ENCODE measurements at places on chromosomes 13 and 19. TPM values are rescaled to one million over a fixed set of nuclear protein-coding genes. Genes with fewer than 3 reads are reported as not detected.

FUT6 gene
- total RNA-seq: 0.17 TPM

DNA sequence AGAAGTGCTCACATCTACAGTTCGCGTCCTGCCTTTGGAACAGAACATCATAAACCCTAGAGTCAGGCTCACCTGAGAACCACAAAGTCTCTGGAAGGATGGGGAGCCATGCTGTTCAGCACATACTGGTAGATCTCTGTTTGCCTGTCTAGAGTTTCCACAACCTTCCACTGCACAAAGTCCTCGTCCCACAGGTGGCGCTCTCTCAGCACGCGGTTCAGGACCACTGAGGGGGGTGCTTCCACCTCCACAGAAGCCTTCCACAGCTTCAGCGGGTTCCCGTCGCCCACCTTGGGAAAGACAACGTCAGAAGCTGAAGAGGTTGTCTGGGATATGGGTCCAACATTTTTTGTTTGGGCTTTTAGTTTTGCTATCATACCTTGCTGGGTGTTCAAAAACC is 93.6 kb downstream of the KL start:
- H3K27me3 ChIP-seq: no peaks in the 10 kb centered on the region
- no peak overlapping the region for H3K4me3 ChIP-seq
- H3K4me1 ChIP-seq: no peaks in the 10 kb centered on the region

GRCh38 chr19:1756705-1757465 is 3.6 kb downstream of the ONECUT3 start:
- H3K27ac ChIP-seq: no peak overlapping the region
- H3K27me3 ChIP-seq: peaks cover 68% of the 10 kb centered on the region
- H3K36me3 ChIP-seq: no peaks in the 10 kb centered on the region
- H3K4me1 ChIP-seq: peaks cover 24% of the 10 kb centered on the region
- no peak overlapping the region for H3K4me3 ChIP-seq

RASGRP4 gene
- total RNA-seq: 0.30 TPM

KCNN1 gene
- not detected for total RNA-seq

GRCh38 chr13:51811920-51812451 is 8.0 kb upstream of the DHRS12 start:
- no peak overlapping the region for H3K4me3 ChIP-seq
- peaks cover 44% of the 10 kb centered on the region for H3K36me3 ChIP-seq
- H3K27ac ChIP-seq: peak overlapping the region; percentile 13
- peak; percentile 53 for DNase-seq
- peaks cover 52% of the 10 kb centered on the region for H3K4me1 ChIP-seq

TMEM238 gene
- 14.3 TPM for total RNA-seq

DNA sequence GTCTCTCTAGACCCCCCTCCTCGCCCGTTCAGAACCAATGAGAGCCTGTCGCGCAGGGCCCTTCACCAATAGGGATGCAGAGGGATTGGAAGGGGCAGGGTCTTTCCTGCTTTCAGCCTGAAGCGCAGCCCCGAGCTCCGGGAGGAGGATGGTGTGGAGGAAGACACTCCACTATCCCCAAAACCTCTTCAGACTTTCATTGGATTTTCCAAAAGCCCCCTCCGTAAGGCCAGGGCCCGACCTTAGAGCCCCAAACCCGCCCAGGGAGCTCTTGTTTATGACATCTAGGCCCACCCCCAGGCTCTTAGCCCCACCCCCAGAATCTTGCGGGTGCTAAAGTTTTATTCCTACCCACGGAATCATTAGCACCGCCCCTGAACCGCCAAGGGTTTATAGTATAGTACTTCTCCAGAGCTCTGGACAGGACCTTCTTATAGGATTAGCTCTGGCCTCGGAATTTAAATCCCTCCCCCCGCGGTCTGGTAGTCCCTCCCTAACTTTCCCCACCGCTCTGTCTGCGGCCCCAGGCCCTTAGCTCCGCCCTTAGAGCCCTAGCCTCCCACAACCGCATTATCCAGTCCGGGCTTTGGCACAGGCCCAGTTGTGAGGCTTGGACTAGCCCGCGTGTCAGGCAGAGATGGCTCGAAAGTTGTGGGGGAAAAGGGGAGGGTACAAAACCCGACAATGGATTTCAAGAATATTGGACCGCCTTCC is 6.6 kb upstream of the EML2 start:
- H3K4me1 ChIP-seq: peaks cover 51% of the 10 kb centered on the region
- peak overlapping the region; percentile 51 for H3K4me3 ChIP-seq
- no peaks in the 10 kb centered on the region for H3K27me3 ChIP-seq
- H3K27ac ChIP-seq: no peak overlapping the region
- no peaks in the 10 kb centered on the region for H3K36me3 ChIP-seq
- DNase-seq: peak; percentile 61

DNA sequence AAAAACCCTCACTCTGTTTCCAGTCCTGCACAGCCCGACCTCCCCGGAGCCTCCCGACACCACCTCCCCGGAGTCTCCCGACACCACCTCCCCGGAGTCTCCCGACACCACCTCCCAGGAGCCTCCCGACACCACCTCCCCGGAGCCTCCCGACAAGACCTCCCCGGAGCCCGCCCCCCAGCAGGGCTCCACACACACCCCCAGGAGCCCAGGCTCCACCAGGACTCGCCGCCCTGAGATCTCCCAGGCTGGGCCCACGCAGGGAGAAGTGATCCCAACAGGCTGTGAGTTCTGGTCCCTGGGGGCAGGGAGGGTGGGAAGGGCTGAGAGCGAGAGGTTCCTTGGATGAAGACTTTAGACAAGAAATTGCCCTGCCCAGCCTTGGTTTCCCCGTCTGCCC is 5.4 kb downstream of the MADCAM1 start:
- H3K27me3 ChIP-seq: peaks cover 15% of the 10 kb centered on the region
- peaks cover 24% of the 10 kb centered on the region for H3K4me1 ChIP-seq
- no peak overlapping the region for H3K27ac ChIP-seq
- H3K4me3 ChIP-seq: no peak overlapping the region
- H3K36me3 ChIP-seq: no peaks in the 10 kb centered on the region
- no peak for DNase-seq

PALM3 gene
- not detected for total RNA-seq

GRCh38 chr19:791007-791566 is 6.2 kb upstream of the PTBP1 start:
- no peaks in the 10 kb centered on the region for H3K36me3 ChIP-seq
- no peaks in the 10 kb centered on the region for H3K27me3 ChIP-seq
- DNase-seq: no peak
- H3K27ac ChIP-seq: no peak overlapping the region

RAB20 gene
- total RNA-seq: 1.4 TPM

DNA sequence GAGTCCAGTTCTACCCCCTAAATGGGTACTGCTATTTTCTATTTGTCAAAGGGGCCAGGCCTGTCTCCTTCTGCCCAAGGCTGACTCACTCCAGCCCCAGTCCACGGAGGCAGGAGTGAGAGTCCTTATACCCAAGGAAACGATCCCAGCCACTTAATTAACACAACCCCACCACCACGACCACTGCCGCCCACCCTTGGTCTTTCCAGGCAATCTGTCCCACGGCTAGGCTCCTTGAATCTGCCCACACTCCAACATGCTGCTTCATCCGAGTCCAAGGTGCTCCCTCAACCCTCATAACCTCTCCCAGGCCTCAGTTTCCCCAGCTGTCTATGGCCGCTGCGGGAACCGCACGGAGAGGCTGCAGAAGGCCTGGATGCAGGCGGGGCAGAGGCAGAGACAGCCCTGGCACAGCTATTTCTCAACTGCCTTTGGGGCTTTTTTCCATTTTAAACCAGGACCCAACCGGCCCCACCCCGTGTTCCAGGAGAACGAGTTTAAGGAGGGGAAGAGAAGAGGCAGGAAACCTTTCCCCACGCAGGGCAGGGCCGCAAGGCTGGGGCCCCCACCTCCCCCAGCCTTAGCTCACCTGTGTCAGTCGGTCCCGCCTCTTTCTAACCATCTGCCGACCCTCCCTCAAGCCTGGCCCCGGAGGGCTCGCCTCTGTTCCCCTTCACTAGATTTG is 746 bp downstream of the RAB3D start:
- H3K4me3 ChIP-seq: peak overlapping the region; percentile 63
- DNase-seq: no peak
- peaks cover 35% of the 10 kb centered on the region for H3K4me1 ChIP-seq

ADPRHL1 gene
- total RNA-seq: 0.47 TPM

GRCh38 chr19:45005787-45006186 is 4.5 kb downstream of the RELB start:
- peaks cover 15% of the 10 kb centered on the region for H3K4me1 ChIP-seq
- DNase-seq: no peak
- H3K36me3 ChIP-seq: peaks cover 50% of the 10 kb centered on the region
- no peaks in the 10 kb centered on the region for H3K27me3 ChIP-seq
- H3K4me3 ChIP-seq: no peak overlapping the region

DNA sequence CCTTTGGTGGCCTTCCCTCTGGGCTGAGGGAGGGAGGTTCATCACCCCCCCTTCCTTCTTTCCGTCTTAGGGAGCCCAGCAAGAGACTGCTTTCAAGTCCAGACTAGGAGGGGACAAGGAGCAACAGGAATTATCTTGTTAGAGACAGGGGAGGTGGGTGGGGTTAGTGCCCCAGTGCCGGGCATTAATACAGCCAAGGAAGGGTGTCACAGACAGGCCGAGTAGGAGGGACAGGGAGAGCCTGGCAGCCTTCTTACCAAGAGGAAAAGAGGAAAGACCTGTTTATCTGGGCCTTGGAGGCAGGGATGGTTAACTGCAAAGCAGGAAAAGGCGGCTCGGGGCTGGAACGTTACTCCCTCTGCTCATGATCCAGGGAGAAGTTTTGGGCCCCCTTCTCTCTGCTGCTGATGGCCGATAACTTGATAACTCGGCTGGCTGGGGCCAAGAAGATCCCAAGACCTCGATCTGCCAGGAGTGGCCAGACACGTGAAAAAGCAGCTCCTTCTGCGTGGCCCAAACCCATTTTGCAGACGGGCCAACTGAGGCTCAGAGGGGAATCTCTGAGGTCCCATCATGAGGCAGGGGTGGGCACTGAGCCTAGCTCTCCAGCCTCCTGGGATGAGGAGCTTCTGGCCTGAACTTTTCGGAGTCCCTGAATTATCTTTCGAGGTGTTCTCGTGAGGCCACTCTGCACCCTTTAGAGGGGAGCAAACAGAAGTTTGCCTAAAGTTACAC is 79.3 kb downstream of the PTPRS start:
- no peak overlapping the region for H3K27ac ChIP-seq
- no peak for DNase-seq
- no peaks in the 10 kb centered on the region for H3K27me3 ChIP-seq
- H3K4me1 ChIP-seq: no peaks in the 10 kb centered on the region
- H3K36me3 ChIP-seq: no peaks in the 10 kb centered on the region
- H3K4me3 ChIP-seq: no peak overlapping the region

DNA sequence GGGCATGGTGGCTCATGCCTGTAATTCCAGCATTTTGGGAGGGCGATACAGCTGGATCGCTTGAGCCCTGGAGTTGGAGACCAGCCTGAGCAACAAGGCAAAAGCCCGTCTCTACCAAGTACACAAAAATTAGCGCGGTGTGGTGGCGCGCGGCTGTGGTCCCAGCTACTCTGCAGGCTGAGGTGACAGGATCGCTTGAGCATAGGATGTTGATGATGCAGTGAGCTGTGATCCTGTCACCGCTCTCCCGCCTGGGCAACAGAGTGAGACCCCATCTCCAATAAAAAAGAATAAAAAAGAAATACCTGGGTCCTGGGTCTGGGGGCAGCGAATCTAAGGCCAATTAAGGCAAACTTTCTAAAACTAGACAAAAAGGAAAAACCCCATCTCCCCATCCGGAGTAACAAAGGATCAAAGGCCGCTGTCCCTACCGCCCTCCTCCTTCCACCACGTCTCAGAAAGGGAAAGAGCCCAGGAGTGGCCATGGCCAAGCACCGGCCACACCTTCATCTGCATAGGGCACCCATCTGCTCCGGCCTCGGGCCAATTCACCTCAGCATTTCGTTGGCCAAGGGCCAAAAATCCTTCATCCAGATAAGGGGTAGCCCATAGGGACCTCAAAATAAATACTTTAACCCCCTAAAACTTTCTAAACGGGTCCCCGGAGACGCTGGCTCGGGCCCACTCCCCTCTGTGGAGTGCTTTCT is 851 bp downstream of the ZNF320 start:
- peaks cover 2% of the 10 kb centered on the region for H3K36me3 ChIP-seq
- H3K4me1 ChIP-seq: peaks cover 16% of the 10 kb centered on the region
- DNase-seq: no peak
- no peaks in the 10 kb centered on the region for H3K27me3 ChIP-seq
- H3K4me3 ChIP-seq: peak overlapping the region; percentile 73

DNA sequence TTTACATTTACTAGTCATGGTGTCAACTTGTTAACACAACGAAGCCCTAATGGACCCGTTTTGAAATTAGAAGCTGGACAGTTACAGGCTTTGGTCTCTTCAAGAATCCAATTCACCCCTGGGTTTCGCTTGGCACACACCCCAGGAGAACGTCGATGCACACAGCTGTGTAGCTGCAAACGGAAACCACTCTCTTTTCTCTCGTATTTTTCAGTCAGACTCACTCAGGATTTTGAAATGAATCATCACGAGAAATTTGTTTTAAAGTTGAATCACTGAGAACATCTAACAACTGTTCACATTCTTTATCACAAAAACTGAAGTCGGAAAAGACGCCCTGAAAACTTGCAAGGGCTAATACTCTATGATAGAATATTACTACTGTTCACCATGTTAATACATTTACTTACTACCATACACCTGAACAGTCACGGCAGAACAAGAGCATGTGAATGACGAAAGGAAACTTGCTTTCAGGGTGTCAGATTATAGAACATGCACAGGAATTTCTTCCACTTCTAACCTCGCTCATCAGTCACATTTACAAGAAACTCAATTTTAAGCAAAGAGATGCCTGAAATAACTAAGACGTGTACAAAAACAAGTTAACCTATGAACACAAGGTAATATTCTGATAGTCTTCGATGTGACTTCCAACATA is 4.7 kb downstream of the PNMA8A start:
- DNase-seq: no peak
- no peaks in the 10 kb centered on the region for H3K36me3 ChIP-seq
- peaks cover 21% of the 10 kb centered on the region for H3K27me3 ChIP-seq
- H3K27ac ChIP-seq: no peak overlapping the region
- H3K4me3 ChIP-seq: no peak overlapping the region
- H3K4me1 ChIP-seq: peaks cover 7% of the 10 kb centered on the region

DNA sequence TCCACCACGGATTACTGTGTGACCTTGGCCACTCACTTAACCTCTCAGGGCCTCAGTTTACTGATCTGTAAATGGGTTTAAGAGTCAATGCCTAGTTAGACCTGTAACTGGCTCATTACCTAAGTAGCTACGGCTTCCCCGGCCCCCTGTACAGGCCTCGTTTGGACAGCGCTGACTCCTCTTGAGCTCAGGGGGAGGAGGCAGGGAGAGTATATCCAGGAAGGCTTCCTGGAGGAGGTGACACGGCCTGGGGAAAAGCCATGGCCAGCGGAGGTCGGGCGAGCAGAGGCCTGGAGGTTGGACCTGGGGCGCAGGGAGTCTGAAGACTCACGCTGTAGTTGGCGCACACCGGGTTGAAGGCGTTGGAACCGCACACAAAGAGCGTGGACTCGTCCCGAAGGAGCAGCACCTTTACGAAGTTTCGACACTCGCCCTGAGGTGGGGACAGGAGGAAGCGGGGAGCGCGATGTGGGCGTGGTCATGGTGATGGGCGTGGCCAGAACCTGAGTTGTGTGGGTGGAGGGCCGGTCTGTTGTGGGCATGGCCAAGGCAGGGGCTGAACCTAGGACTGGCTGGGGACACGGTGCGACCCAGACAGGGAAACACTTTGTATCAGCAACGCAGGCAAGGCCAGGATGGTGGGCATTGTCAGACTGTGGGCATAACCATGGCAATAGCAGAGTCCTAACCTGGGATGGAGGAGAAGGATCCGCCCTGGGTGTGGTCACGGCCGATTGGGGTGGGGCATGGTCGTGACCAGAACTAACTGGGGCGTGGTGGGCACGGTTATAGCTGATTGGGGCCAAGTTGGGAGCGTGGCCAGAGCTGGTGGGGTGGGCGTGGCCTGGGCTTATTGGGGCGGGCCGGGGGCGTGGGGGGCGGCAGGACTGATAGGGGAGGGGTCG is 3.6 kb downstream of the SEMA6B start:
- H3K4me1 ChIP-seq: peaks cover 7% of the 10 kb centered on the region
- no peak for DNase-seq
- H3K27ac ChIP-seq: no peak overlapping the region
- H3K4me3 ChIP-seq: no peak overlapping the region
- H3K36me3 ChIP-seq: no peaks in the 10 kb centered on the region

Data from CD4-positive, alpha-beta T cell (primary cell).